ENCODE measurements at places on chromosomes 6 and 20.
A peak's percentile ranks its signal among the peaks of the same experiment; 100 is the strongest.

GRCh38 chr6:34600796-34601195 lies 44.7 kb upstream of the SPDEF start:
- no peak for DNase-seq

- no peak for DNase-seq
Measured at GRCh38 chr6:62150048-62150663, 135.9 kb downstream of the KHDRBS2 start.

GRCh38 chr20:40893610-40894236 lies 134.9 kb upstream of the TOP1 start:
- no peak for DNase-seq

- no peak for DNase-seq
Measured at GRCh38 chr6:72849346-72849745, 227.5 kb downstream of the KCNQ5 start.

DNA sequence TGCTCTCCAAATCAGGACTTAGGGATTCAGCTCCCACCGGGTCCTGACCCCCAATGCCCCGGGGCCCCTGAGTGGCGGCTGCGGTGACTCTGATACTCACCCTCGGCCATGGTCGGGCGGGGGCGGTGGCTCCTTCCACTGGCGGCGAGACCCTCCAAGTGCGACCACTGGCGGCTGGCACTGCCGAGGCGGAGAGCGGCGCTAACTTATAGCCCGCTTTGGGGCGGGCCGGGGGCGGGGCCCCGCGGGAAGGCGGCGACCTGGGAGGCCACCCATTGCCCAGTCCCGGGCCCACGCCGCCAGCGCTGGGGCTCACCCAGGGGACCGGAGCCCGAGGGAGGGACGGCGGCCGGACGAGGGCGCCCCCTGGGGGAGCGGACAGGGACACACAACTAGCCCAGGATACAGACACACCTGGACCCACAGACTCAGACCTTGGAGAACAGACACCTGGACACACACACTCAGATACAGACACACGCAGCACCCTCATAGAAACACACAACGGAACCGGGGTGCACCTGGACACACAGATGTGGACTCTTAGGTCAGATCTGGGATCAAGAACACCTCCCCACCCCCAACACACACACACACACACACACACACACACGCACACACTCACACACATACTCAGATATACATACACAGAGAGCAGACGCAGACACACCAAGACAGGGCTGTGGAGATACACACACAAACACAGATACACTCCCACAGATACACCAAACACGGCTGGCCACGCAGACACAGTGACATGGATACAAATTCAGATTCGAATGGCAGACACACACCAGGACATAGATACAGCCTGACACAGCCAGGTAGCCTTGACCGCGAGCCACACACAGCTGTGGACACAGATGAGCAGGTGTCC lies at the start of gene TGM2:
Gene TGM2, minus strand, starts transcription at position 182 of the 877 bp plus-strand sequence. Its CDS starts 72 bp downstream, at position 110.
- no peak for DNase-seq

DNA sequence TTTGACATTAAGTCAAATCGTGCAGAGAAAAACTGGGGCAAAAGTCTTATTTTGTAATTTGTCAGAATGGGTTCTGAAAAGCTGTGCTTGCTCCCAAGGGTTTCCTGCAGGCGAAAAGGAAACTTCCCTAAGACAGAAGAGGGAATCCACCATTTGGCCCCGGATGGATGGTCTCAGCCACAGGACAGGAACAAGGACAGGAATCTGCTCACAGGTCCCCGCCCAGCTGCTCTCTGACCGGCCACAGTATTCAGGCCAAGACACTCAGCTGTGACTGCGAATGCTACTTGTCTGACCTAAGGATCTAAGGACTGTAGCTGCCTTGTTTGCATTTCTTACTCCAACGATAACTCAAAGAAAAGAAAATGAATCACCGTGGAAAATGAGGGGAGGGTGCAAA lies 197.0 kb downstream of the BMP7 start:
- no peak for DNase-seq

DNA sequence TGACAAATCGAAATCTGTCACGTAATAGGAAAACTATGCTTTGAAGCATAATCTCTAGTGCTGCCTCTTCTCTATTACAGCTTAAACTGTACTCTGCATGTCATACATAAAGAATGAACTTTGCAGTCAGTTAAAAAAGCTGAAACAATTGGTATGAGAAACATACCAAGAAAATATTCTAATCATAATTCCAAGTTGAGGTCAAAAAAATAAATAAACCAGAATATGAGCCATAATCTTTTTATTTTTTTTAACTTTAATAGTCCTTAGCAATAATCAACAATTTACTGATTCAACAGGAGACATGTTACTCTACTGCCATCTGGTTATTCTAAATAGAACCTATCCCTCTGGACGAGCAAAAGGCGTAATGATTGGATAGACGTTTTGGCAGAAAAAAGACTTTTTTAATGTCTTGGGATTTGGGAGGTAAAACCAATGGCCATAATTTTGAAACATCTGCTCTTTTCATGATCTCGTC lies 224.4 kb upstream of the FLRT3 start:
- no peak for DNase-seq

DNA sequence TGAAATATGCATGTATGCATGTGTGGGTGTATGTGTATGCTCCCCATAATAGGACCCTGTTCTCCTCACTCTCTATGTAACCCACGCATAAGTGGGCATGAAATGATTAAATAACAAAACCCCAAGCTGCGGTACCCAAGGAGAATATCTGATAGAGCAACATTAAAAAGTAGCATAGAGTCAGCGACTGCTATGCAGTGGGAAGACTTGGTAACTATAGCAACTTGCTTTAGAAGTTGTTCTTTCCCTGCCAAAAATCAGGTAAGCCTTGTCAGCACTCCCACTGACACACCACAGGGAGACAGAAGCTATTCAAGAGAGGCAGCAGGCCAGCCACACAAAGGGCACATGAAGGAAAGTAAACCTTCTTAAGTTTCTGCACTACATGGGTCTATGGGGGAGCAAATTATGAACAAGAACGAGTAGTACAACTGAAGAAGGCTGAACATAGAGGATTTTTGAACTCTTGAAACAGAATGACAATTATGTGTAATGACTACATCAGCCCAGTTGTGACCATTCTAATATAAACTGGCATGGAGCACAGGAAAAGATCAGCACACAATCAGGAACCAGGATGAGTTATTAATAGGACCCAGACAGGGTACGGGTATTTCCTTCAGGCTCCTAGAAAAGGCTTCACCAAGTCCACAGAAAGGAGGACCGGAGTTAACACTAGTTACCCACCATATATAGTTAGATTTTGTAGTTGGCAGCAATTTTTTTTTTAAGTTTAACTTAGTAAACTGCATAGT lies 89.9 kb downstream of the GPR6 start:
- DNase-seq: no peak

GRCh38 chr20:51815383-51816076 lies 13.2 kb upstream of the SALL4 start:
- DNase-seq: no peak

GRCh38 chr6:73290435-73290834 lies 27.4 kb upstream of the KHDC1 start:
- no peak for DNase-seq

DNA sequence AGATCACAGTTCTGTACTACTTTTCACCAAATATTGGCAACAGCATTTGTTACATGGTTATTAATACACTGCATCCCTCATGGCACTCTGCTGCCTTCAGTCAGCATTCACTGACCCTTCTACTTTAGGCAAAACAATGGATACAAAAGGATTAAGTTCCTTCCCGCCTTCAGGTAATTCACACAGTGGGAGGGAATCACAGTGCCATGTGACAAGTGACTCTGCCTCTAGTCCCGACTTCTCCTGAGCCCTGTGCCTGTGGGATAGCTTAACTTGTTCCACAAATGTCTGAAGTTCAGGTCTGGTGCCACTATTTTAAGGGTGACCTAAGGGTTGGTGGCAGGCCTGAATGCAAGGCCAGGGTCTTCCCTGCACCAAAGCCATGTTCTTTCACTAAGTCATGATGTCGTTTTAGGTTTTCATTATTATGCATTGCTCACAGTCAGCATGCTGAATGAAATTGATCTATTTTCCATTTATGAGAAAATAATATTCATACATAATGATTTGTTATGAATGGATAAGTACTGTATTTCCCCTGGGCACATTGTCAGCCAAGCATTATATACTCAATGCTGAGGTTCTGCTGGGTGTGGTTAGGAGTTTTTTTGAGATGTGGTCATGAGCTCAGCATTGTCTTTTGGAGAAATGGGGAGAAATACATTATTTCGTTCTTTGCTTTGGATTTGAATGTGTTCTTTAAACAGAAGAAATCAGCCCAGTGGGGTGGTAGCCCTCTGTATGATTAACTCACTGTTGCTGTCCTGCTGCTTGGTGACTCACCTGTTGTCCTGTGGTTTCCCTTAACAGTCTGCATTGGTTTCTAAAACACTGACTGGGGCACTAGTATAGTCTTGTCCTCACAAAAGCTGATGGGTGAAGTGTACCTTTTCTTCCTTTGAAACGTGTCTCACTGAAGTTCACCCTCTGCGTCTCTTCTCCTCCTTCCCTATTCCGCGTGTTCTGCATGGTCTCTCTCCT lies 66.4 kb downstream of the AFDN start:
- DNase-seq: no peak

DNA sequence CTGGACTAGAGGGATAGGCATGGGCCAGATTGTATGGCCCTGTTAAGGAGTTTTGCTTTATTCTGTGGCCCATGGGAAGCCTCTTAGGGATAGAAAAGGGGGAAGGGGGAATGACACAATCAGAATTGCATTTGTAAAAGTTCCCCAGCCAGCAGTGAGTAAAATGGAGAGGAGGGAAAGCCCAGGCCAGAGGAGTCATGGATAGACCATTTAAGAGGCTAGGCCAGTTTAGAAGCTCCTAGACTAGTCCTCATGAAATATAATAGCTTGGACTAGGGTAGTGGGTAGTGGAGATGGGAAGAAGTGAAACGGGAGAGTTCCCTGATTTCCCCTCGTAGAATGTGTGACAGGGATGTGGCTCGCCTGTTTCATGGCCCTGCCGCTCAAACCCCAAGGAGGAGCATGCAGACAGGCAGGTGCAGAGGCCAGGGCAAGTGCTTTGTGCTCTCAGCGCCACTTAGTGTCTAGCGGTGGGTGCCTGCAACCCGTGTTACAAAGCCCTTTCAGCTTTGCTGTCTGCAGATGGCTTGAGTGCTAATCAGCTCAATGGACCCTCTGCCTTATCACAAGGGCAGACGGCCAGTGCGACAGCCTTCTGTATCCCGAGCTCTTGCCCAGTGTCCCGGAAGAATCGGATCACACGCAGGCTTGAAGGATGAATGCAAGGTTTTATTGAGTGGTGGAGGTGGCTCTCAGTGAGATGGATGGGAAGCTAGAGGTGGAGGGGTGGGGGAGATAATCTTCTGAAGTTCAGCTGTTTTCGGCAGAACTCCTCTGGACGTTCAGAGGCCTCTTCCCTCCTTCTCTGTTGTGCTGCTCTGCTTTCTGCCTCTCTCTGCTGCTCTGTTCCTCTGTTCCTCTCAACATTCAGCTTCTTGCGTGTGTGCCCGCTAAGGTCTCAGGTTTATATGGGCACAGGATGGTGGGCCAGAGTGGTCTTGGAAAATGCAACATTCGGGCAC lies 141.1 kb downstream of the CEP57L1 start:
- DNase-seq: peak; percentile 7

- no peak for DNase-seq
Measured at GRCh38 chr6:44463728-44464450, 76.4 kb downstream of the CDC5L start.

GRCh38 chr6:119196715-119197114 lies 118.3 kb upstream of the FAM184A start:
- no peak for DNase-seq

GRCh38 chr20:11727708-11728107 lies 190.0 kb upstream of the BTBD3 start:
- no peak for DNase-seq

- no peak for DNase-seq
Measured at GRCh38 chr6:113565306-113565705, 291.8 kb upstream of the MARCKS start.

- DNase-seq: no peak
Measured at GRCh38 chr6:163349696-163350095, 64.8 kb upstream of the QKI start.

GRCh38 chr20:1277529-1278322 lies 11.6 kb downstream of the SNPH start:
- DNase-seq: no peak

- no peak for DNase-seq
Measured at GRCh38 chr6:10343320-10343719, 71.6 kb downstream of the TFAP2A start.

- no peak for DNase-seq
Measured at GRCh38 chr6:111984516-111985201, 69.2 kb upstream of the CCN6 start.

DNA sequence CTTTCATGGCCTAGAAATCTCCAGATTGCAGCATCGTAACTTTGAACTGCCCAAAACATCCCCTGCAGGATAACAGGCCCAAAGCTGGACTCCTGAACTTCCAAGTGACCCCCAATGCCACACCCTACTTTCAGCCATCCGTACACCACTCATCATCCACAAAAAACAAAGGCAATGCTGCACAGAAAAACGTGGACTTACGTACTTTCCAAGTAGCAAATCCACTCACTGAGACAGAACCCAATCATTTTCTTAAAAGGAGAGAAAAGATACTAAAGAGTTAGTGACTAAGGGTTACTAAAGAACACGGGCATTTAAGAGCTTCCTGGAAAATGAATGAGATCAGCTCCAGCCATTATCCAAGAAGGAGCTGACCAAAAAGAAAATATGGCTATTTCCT lies 211.0 kb downstream of the WDR27 start:
- DNase-seq: no peak

- DNase-seq: no peak
Measured at GRCh38 chr6:110746680-110747079, 68.6 kb downstream of the CDK19 start.

- DNase-seq: no peak
Measured at GRCh38 chr6:17853533-17853932, 133.9 kb downstream of the KIF13A start.

DNA sequence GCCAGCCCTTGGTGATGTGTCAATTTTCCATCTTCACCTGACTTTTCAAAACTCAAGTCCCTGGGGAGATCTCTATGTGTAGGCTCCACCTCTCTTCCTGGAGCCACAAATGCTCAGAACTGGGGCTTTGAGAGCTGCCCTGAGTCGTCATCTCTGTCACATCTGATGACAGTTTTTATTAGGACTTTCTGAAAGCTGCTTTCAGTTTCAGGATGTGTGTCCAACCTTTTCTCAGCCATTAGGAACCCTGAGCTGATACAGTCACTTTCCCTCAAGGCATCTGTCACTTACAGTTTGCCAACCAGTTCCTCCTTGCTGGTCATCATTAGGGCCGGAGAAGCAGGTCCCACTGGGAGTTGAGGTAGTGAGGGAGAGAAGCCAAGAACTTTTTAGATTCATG lies 365.9 kb upstream of the CHD6 start:
- DNase-seq: no peak

DNA sequence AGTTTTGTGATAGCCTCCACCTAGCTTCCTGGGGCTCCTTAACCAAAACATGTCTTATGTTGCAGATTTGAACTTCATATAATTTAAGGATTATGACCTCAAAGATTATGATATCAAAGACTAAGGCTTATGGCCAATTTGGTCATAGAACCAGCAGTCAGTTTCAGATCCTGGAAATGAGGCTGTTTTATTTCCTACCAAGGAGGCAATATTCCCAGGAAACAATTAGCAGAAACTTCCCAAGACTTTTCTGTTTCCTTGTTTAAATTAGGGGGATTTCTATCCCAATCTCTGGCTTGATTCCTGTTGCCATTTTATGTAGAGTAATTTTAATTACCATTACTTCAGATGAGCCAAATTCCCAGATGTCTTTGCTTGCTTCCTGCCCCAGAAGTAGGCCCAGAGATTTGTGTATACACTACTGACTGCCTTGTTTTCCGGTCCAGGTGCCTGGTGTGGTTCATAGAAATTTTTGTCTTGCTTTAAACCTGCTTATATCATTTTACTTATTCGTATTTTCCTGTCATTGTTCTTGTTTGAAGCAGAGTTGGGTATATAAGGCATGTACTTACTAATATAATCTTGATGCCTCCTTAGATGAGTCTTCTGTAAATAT lies 119.2 kb upstream of the TMEM170B start:
- no peak for DNase-seq

All from activated CD8-positive, alpha-beta memory T cell treated with anti-CD3 and anti-CD28 coated beads for 4 hours (primary cell).